ENCODE measurements at places on chromosomes 5 and 9.
A peak's percentile ranks its signal among the peaks of the same experiment; 100 is the strongest.

DNA sequence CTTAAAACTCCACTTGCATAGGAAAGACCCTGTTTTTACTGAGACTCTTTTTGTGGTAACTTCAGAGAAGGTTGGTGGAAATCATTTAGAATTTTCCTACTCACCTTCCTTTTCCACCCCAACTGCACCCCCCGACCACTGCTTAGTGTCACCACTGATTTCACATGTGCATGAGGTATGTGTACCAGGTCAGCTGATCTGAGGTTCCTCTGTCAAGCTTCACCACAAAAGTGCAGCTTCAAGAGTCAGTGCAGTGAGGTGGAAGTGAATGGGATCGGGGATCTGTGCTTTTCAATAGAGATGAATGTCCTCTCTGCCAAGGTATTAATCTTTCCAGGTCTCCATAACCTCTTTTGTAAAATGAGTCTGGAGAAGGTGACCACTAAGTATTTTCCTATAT is 260.5 kb upstream of the WWC1 start:
- no peak for DNase-seq

DNA sequence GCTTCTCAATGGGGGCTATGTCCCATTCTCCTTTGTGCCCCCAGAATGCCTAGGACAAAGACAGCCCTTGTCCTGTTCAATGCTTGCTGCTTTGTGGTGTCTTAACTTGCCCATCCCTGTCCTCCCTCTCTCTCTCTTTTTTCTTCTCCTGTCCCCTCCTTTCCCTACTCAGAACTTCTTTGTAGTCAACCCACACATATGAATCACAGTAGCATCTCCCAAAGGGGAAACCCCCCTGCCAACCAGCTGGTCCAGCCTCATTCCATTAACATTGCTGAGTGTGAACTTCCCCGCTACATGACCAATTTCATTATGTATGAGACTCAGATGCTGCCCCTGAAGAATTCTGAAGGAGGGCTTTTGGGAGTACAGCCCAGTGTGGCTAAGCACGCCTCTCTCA is 408.3 kb downstream of the ENC1 start:
- no peak for DNase-seq

GRCh38 chr5:102858808-102859207 is 103.7 kb downstream of the PAM start:
- no peak for DNase-seq

DNA sequence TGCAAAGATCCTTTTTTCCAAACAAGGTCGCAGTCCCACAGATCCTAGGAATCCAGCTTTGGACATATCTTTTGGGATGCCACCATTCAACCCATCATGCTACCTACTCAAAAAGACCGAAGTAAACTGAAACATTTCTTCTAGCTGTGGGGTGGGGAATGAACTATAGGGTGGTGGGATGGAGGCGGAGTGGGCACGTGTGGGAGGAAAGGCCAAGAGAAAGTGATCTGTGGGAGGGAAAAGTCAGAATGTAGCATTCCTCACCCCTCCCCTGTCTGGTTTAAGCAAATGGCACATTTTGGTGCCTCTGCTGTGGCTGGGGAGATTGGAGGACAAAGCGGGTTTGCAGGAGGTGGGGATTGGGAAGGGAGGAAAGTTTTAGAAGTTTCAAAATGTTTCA is 59.2 kb upstream of the IL17B start:
- no peak for DNase-seq

GRCh38 chr5:107514305-107514704 is 156.4 kb downstream of the EFNA5 start:
- DNase-seq: no peak

GRCh38 chr5:154384480-154385235 is 61.1 kb upstream of the SAP30L start:
- no peak for DNase-seq

DNA sequence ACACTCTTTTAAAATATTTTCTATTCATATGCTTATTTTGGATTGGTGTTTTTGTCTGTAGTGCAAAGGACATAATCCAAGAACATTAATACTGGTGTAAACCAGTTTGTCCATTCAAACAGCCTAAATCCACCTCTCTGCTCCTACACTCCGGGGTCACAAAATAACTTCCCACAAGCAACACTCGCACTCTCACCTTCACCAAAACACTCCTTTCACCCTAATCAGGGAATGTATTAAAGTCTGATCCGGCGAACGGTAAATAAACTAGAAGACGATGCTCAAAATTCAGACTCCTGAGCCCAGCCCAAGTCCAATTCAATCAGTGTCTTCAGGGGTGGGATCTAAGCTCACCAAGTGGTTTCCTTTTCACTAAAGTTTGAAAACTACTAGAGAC is 649 bp downstream of the AP3B1 start:
- DNase-seq: no peak

DNA sequence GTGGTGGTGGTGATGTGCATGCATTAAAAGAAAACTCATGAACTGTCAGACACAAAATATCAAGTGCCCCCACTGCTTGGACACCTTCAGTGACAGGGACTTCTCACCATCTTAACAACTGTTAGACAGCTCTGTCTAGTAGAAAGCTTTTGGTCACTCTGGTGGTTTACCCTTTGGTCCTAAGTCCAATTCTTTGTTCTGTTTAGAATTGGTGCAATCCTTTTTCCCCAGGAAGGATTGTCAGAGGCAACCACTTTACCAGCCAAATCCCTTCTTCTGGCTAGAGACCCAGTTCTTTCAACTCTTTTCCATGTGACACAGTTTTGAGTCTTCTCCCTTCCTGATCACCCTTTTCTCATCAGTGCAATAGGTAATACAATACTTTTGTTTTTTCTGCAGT is 140.2 kb downstream of the SEC61B start:
- no peak for DNase-seq

GRCh38 chr5:169548315-169548714 is 35.3 kb upstream of the SPDL1 start:
- no peak for DNase-seq

GRCh38 chr9:26975728-26976707 is 19.8 kb downstream of the IFT74 start:
- DNase-seq: no peak

DNA sequence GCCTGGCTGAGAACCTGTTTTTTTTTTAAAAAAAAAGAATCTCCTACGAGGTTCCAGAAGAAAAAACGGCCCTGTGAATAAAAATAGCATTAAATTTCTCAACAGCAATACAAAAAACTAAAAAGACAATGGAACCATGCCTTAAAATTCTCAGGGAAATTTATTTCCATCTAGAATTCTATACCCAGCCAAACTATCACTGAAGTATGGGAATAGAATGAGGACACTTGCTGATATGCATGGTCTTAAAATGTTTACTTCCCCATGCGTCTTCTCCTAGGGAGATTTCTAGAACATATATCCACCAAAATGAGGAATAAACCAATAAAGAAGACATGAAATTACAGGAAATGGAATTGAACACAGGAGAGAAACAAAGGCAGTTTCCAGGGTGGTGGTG is 16.5 kb upstream of the NSMF start:
- DNase-seq: no peak

GRCh38 chr9:121510766-121511550 is 11.3 kb upstream of the GGTA1 start:
- no peak for DNase-seq

GRCh38 chr5:77087484-77088261 is 588 bp upstream of the ZBED3 start:
- no peak for DNase-seq

DNA sequence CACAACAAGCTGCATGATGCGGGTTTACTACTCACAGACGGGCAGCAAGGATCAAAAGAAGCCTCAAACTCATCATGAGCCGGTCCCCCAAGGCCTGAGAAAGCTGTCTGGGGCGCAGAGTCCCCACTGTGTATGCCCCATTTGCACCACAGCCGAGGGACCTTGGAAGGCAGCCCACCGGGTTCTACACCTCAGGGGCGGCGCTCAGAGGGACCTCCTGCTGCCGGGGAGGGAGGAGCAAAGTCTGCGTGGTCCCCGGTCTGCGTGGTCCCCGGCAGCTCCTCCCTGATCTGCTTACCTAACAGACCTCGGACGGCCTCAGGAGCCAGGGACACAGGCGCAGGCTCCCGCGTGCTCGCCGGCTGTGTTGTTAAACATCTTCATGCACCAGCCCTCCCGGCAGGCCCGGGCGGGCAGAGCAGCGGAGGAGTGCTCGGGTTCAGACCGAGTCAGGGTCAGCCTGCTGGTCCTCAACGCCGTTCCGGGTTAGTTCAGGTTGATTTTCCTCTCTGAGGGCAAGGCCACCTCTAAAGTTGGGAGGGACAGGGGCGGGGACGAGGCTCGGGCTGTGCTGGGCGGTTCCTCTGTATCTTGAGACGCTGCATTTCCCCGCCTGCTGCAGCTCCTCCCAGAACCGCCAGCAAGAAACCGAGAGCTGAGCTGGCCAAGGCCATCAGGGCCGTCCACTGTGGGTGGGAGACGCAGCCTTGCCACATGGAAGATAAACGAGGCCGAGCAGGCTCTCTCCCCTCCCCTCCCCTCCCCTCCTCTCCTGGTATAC is 74.6 kb downstream of the MRPL36 start:
- DNase-seq: peak; percentile 17

GRCh38 chr9:12759761-12760160 is 15.1 kb upstream of the LURAP1L start:
- DNase-seq: no peak

- DNase-seq: no peak
Measured at GRCh38 chr5:42621242-42621641, 135.4 kb upstream of the CCDC152 start.

GRCh38 chr5:123882965-123883345 is 371.0 kb downstream of the CSNK1G3 start:
- DNase-seq: no peak

GRCh38 chr9:36559036-36559695 is 13.5 kb upstream of the MELK start:
- no peak for DNase-seq

DNA sequence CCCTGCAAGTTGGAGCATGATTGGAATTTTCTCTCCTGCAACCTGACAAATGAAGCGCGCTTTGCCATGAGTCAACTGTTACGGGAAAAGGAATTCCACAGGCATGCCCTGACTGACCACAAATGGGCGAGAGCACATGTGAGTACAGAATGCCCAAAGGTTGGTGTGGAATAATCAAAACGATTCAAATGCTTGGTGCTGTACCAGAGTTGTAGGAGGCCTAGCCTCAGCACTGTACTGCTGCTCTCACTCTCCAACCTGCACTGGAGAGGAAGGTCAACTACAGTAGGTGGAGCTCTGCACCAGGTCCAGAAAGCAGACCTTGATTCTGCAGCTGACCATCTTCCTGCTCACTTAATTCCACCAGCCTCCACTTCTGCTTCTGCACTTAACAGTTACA is 406.9 kb upstream of the ACTBL2 start:
- DNase-seq: no peak

DNA sequence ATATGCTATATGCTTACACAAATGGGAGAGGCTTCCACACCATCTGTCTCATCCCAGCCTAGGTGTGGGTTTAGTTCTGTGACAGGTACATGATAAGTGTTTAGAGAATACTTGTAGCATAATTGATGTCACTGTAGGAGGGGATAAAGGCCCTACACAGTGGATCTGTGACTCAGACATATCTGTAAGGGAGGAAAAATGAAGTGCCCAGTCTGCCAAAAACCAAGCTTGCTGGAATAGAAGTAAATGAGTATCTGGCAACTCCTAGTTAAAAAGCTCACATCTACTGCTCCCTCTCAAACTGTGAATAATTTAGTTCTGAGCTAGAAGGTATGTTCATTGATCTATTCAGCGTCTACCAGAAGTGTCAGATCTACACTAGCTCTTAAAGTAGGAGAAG is 38.9 kb upstream of the FAM174A start:
- no peak for DNase-seq

DNA sequence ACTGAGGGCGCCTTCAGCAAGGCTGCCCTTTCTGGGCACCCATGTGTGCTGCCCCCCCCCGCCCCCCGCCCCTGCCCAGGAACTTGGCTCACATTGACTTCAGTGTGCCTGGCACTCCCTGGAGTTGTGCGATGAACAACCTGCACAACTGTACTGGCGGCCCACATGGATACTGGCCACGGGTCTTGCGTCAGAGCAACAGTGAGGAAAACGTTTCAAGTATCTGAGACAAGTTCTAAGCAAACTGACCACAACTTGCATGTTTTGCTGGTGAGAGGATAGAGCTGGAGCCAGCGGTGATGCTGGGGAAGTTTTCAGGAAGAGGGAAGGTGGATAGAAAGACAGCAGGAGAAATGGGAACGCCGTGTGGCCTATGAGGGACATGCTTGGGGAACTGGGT is 45.4 kb downstream of the HABP4 start:
- DNase-seq: no peak

DNA sequence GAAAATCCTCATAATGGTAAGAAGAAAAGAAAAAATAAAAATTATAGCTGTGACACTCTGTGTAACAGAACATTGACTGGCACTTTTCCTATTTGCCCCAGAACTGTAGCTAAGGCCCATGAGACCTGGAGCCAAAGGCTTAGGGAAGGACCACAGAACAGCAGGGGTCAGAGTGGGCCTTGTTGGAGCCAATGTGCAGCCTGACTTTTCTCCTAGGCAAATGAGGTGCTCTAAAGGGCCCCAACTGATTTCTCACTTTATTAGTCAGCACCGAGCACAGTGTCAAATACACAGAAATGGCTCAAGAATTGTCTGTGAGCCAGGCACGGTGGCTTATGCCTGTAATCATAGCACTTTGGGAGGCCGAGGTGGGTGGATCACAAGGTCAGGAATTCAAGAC is 4.0 kb upstream of the MEGF9 start:
- DNase-seq: no peak

- no peak for DNase-seq
Measured at GRCh38 chr9:84671586-84672521, 2.3 kb downstream of the NTRK2 start.
